ENCODE measurements at places on chromosomes 6 and 20.
A peak's percentile ranks its signal among the peaks of the same experiment; 100 is the strongest.

DNA sequence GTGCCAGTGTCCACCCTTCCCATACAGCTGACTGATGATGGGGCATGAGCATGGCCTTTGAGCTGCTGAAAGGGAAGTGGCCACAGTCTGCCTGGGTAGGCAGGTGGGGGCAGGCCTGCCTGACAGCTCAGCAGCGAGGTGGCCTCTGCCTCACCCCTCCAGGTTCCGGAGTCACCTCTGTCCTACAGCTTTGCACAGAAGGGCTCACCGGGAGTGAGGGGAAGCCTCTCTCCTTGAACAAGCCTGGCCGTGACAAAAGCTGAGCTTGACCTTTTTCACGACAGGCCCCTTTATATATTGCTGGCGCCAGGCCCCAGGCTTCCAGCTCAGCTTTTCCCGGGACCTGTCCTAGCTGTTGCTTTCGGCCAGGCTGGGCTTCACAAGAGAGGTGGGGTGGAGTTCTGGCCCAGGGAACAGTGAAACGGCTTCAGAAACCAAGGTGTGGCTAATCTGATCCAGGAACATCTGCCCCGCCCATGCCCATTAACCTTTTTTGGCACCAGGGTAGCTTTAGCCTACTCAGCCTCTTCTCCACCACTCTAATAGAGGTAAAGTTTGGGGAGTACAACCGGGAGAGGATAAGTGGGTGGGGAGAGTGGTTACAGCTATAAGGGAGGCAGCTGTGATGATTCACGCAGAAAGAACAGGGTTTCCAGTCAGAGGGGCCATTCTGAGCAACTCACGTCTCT lies 42.9 kb downstream of the C6orf132 start:
- 0 out of 2 replicates have a peak, but pooled peaks cover 3% of the 10 kb centered on the region for H3K36me3 ChIP-seq
- H3K27me3 ChIP-seq, result no peaks in the 10 kb centered on the region
- H3K27ac ChIP-seq, result peak overlapping the region; percentile 85
- DNase-seq, result no peak
- H3K4me1 ChIP-seq, result peaks cover 40% of the 10 kb centered on the region

DNA sequence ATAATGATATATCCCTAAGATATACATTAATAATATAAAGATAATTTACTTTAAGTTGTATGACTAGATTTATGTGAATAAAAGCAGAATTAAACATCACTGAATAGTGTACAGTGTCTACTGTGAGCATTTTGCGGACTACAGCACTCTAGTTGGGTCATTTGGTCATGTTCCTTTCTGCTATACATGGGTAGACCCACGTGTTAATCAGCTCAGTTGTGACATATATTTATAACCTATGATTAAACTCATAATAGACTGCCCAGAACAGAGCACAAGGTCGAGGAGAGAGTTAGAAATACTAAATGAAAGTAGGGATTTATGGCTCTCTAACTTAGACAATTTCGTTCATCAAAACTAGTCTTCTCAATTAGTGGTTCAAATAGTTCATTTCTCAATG lies 852.7 kb downstream of the EPHA7 start:
- no peaks in the 10 kb centered on the region for H3K4me1 ChIP-seq
- no peaks in the 10 kb centered on the region for H3K27me3 ChIP-seq
- no peak overlapping the region for H3K4me3 ChIP-seq
- no peak for DNase-seq

- peaks cover 14% of the 10 kb centered on the region for H3K4me1 ChIP-seq
- no peaks in the 10 kb centered on the region for H3K36me3 ChIP-seq
- peak overlapping the region; percentile 76 for H3K4me3 ChIP-seq
Observed at GRCh38 chr6:26197933-26198721, 110.9 kb downstream of the HFE start.

- H3K36me3 ChIP-seq, result no peaks in the 10 kb centered on the region
- no peak overlapping the region for H3K27ac ChIP-seq
- DNase-seq, result no peak
- no peak overlapping the region for H3K4me3 ChIP-seq
- H3K27me3 ChIP-seq, result peaks cover 3% of the 10 kb centered on the region
Observed at GRCh38 chr6:124722141-124722878, 239.9 kb upstream of the RNF217 start.

Measured in HCT116 (cell line).